ENCODE measurements at places on chromosomes 1 and 21. TPM values are rescaled to one million over a fixed set of nuclear protein-coding genes. Genes with fewer than 3 reads are reported as not detected.

SLFNL1 gene
- not detected for total RNA-seq

DNA sequence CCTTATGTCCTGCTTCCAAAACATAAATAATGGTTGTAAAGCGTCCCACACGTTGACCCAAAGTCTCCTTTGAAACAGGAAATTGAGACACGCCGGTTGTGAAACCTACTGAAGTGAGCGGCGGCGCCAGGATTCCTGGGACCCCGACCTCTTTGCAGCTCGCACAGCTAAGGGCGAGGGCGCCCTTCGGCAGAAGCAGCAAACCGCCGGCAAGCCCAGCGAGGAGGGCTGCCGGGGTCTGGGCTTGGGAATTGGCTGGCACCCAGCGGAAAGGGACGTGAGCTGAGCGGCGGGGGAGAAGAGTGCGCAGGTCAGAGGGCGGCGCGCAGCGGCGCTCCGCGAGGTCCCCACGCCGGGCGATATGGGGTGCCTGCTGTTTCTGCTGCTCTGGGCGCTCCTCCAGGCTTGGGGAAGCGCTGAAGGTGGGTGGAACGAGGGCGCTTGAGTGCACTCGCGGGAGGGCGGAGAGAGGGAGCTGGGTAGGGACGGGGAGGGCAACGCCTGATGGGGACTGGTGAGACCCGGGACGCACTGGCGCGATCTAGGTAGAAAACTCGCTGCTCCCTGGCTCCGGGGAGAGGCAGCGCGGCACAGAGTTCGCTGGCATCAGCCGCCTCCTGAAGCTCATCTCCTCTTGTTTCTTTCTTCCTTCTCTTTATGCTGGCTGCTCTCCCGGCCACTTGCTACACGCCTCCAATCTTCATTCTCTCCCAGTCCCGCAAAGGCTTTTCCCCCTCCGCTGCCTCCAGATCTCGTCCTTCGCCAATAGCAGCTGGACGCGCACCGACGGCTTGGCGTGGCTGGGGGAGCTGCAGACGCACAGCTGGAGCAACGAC is at the start of gene CD1D:
Gene CD1D (plus strand): TSS at position 155 of the 836 bp plus-strand sequence. CDS start 207 bp downstream, at position 362.
- no peak within 1 kb of the TSS for H3K27ac ChIP-seq
- H3K4me1 ChIP-seq = no peaks in the 10 kb centered on the region
- H3K36me3 ChIP-seq = no peaks in the 10 kb centered on the region
- H3K4me3 ChIP-seq = no peak within 1 kb of the TSS
- peaks cover 26% of the 10 kb centered on the region for H3K27me3 ChIP-seq

- H3K4me3 ChIP-seq = no peak overlapping the region
- no peaks in the 10 kb centered on the region for H3K36me3 ChIP-seq
- H3K27ac ChIP-seq = no peak overlapping the region
- DNase-seq = no peak
- no peaks in the 10 kb centered on the region for H3K4me1 ChIP-seq
Measured at GRCh38 chr21:28671549-28672195, 321.0 kb downstream of the LTN1 start.

DNA sequence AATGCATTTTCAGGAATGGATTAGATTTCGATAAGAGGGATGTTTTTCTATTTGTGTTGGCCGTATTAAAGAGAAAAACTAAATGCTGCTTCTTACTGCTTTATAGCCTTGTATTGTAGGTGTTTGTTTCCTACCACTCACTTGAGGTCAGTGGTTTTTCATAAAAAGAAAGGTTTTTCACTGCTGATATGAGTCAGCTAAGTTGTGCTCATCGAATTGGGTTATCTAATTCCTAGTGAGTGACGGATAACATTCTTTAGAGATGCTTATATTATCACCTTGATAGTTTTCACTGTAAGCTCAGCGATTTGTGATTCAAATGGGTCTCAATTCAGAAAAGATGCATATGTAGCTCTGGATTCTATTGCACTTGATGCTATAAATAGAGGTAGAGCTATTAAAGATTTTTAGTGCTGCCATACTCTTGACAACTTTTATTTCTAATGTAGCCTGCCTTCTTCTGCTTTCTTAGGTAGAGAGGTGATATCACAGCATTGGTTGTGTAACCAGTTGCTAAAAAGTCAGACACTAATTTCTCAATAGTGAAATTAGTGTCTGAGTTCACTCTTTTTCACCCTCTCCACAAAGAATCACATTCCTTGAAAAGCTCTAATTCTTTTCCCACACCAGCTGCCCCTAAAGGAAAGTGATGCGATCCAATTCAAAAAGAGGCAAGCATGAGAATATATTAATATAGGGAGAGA is 180.0 kb downstream of the RASAL2 start:
- H3K36me3 ChIP-seq = no peaks in the 10 kb centered on the region
- H3K27ac ChIP-seq = no peak overlapping the region
- H3K4me1 ChIP-seq = no peaks in the 10 kb centered on the region
- no peak for DNase-seq

DNA sequence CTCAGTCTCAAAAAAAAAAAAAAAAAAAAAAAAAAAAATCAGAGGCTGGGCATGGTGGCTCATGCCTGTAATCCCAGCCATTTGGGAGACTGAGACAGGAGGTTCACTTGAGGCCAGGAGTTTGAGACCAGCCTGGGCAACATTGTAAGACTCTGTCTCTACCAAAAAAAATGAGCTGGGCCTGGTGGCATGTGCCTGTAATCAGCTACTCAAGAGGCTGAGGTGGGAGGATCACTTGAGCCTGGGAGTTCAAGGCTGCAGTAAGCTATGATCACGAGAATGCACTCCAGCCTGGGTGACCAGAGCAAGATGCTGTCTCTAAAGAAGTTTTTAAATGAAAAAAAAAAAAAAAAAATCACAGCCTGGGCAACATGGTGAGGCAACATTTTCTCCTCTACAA is 10.3 kb downstream of the SEMA4A start:
- H3K4me3 ChIP-seq = no peak overlapping the region
- H3K4me1 ChIP-seq = peaks cover 4% of the 10 kb centered on the region
- H3K36me3 ChIP-seq = no peaks in the 10 kb centered on the region
- DNase-seq = no peak
- H3K27ac ChIP-seq = no peak overlapping the region

DNA sequence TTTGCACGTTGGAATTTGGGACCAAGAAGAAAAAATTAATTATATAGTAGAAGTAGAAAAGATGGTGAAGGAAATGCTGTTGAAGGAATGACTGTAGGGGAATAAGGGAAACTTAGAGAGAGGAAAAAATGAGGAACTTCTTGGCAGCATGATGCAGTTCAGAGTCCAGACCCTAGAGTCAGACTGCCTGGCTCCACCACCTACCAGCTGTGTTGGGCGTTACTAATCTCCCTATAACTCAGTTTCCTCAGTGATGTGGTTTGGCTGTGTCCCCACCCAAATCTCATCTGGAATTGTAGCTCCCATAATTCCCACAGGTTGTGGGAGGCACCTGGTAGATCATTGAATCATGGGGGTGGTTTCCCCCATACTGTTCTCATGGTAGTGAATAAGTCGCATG is 1.3 kb upstream of the SELP start:
- no peak overlapping the region for H3K4me3 ChIP-seq
- H3K27ac ChIP-seq = no peak overlapping the region
- no peaks in the 10 kb centered on the region for H3K36me3 ChIP-seq
- no peak for DNase-seq
- peaks cover 30% of the 10 kb centered on the region for H3K4me1 ChIP-seq
- no peaks in the 10 kb centered on the region for H3K27me3 ChIP-seq

PLA2G2D gene
- total RNA-seq = not detected

- DNase-seq = peak; percentile 47
- no peak overlapping the region for H3K27ac ChIP-seq
Measured at GRCh38 chr1:65958561-65959350, 166.1 kb downstream of the PDE4B start.

GRCh38 chr21:36676039-36676950 is 22.6 kb upstream of the SIM2 start:
- H3K27ac ChIP-seq = no peak overlapping the region
- H3K4me3 ChIP-seq = no peak overlapping the region
- DNase-seq = no peak
- H3K36me3 ChIP-seq = no peaks in the 10 kb centered on the region

APP gene
- 15.2 TPM for total RNA-seq

DNA sequence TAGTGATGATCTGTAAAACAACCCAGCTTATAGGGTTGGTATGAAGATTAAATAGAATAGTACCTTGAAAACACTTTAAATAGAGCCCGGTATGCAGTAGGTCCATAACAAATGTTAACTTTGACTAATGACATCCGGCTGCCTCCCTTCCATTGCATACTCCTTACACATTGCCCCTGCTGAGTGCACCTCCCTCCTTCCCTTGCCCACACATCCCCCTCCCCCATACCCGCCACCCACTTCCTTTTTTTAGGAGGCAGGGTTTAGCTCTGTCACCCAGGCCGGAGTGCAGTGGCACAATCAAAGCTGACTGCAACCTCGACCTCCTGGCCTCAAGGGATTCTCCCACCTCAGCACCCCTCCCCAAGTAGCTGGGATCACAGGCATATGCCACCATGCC is 24.4 kb upstream of the ZC3H12A start:
- no peak overlapping the region for H3K27ac ChIP-seq
- H3K27me3 ChIP-seq = no peaks in the 10 kb centered on the region
- peaks cover 14% of the 10 kb centered on the region for H3K4me1 ChIP-seq
- H3K4me3 ChIP-seq = no peak overlapping the region
- no peaks in the 10 kb centered on the region for H3K36me3 ChIP-seq
- DNase-seq = no peak

- H3K4me1 ChIP-seq = no peaks in the 10 kb centered on the region
- DNase-seq = no peak
- H3K4me3 ChIP-seq = no peak overlapping the region
- no peak overlapping the region for H3K27ac ChIP-seq
Measured at GRCh38 chr21:38039841-38040240, 123.6 kb upstream of the KCNJ6 start.

TRABD2B gene
- not detected for total RNA-seq

DNA sequence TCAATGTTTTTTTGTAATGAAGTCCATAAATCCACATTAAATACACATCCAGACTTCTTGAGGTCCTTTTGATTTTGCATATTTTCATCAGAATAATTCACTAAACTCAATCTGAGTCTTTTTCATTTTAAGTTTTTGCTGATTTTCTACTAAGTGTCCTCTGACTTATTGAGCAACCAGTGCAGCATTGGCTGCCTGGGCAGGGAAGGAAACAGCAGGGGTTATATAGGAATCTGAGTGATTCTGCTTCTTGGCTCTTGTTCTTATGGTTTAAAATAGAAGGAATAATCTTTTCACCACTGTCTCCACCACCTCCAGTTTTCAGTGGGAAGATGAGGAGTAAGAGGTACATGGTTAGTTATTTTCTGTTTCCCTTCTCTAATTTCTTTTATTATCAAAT is 88.4 kb downstream of the ST6GALNAC5 start:
- no peak overlapping the region for H3K4me3 ChIP-seq
- H3K27ac ChIP-seq = no peak overlapping the region

DNA sequence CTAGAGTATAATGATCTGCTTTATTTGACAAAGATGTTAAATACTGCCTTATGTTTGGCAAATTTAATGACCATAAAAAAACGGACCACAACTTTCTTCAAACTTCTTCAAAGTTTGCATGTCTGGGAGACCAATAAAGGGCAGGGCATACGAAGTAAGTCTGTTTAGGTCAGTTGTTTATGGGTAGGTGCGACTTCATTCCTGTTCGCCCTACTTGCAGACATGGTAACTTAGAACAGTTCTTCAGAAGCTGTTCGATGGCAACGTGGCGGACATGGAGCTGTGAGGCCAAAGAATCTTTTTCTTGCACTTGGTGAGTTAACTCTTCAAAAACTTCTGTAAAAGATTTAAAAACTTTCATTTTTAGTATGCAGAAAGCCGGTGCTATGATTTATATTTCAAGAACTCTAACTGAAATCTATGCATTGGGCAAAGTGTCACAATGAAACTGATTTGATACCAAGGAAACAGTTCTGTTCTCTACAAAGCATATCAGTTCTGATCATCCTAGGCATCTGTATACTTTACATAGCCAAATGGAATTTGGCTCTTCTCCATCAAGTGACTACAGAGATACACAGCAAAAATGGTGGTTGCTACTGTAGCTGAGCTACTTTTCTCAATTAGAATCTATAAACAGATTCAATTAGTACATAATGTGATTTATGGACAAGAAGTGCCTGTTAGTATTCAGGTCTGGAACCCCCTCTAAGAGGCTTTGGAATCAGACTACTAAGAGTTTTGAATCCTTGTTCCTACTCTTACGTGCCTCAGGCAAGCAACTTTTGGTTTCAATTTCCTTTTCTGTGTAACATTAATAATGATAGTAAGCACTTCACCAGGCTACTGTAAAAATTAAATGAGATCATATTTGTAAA is 25.7 kb downstream of the C21orf91 start:
- peak overlapping the region; percentile 52 for H3K4me3 ChIP-seq
- DNase-seq = no peak
- no peaks in the 10 kb centered on the region for H3K27me3 ChIP-seq
- H3K27ac ChIP-seq = peak overlapping the region; percentile 74

DNA sequence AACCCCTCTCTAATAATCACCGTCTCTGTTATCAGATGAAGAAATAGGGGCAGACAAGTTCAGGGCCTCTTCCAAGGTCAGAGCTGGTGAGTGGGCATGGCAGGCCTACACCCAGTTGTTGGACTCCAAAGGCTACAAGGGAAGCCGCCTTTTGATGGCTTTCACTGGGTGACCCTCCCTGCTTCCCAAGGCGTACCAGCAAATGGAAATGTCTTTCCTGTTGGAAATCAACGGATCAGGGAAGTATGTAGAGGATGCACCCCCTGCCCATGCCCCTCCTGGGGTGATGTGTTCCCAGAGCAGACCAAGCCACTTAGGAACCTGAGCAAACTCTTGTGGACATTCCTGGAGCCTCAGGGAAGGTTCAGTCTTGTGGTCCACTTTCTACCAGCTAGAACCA is 47.4 kb downstream of the LGR6 start:
- no peaks in the 10 kb centered on the region for H3K36me3 ChIP-seq
- no peaks in the 10 kb centered on the region for H3K4me1 ChIP-seq
- no peak overlapping the region for H3K4me3 ChIP-seq
- no peak overlapping the region for H3K27ac ChIP-seq

GRCh38 chr1:183417772-183418491 is at the start of gene NMNAT2:
TSS of gene NMNAT2 (minus strand) at chr1:183418380. CDS start at chr1:183418267, 113 bp downstream.
- H3K4me3 ChIP-seq = no peak within 1 kb of the TSS
- H3K4me1 ChIP-seq = peaks cover 6% of the 10 kb centered on the region
- DNase-seq = no peak
- no peaks in the 10 kb centered on the region for H3K36me3 ChIP-seq

All from CD8-positive, alpha-beta memory T cell (primary cell).